ENCODE measurements at places on chromosomes 2 and 18. TPM values are rescaled to one million over a fixed set of nuclear protein-coding genes. Genes with fewer than 3 reads are reported as not detected.

The CYP27A1 gene
- polyA plus RNA-seq, result 20.1 TPM

The CABYR gene
- polyA plus RNA-seq, result 3.8 TPM

The FBXO36 gene
- 3.0 TPM for polyA plus RNA-seq

The TMEM37 gene
- polyA plus RNA-seq, result 7.1 TPM

The SNORC gene
- 1.4 TPM for polyA plus RNA-seq

The ALPI gene
- polyA plus RNA-seq, result not detected

The BCL2 gene
- 17.5 TPM for polyA plus RNA-seq

The BCS1L gene
- 29.7 TPM for polyA plus RNA-seq

The DYSF gene
- polyA plus RNA-seq, result 95.1 TPM

The TBR1 gene
- polyA plus RNA-seq, result 0.04 TPM

The COL5A2 gene
- polyA plus RNA-seq, result 557 TPM

The KCNS3 gene
- 7.1 TPM for polyA plus RNA-seq

The ANKRD30BL gene
- 0.08 TPM for polyA plus RNA-seq

The TLX2 gene
- polyA plus RNA-seq, result not detected

The DSG4 gene
- polyA plus RNA-seq, result not detected

The PTPN4 gene
- polyA plus RNA-seq, result 11.9 TPM

The MRPS9 gene
- polyA plus RNA-seq, result 26.6 TPM

The DNAH6 gene
- polyA plus RNA-seq, result 0.17 TPM

The NDUFAF7 gene
- polyA plus RNA-seq, result 15.2 TPM

The KIF3C gene
- 8.6 TPM for polyA plus RNA-seq

All from muscle of back (tissue), 13 donors.